ENCODE measurements at places on chromosomes 7 and 10.

DNA sequence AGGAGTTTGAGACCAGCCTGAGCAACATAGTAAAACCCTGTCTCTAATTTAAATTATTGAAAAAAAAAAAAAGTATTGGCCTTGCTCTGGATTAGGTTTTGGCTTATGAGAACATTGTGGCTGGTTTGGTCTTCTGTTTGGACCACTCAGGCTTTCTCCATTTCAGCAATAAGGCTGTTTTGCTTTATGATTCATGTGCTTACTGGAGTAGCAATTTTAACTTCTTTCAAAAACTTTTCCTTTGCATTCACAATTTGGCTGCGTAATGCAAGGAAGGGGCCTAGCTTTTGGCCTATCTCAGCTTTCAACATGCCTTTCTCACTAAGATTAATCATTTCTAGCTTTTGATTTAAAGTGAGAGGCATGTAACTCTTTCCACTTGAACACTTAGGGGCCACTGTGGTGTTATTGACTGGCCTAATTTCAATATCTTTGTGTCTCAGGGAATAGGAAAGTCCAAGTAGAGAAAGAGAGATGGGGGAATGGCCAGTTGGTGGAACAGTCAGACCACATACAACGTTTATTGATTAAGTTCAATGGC is 38.0 kb upstream of the SRPK2 start:
- DNase-seq = no peak

- DNase-seq = no peak
Measured at GRCh38 chr10:114523876-114524275, 119.6 kb upstream of the AFAP1L2 start.

DNA sequence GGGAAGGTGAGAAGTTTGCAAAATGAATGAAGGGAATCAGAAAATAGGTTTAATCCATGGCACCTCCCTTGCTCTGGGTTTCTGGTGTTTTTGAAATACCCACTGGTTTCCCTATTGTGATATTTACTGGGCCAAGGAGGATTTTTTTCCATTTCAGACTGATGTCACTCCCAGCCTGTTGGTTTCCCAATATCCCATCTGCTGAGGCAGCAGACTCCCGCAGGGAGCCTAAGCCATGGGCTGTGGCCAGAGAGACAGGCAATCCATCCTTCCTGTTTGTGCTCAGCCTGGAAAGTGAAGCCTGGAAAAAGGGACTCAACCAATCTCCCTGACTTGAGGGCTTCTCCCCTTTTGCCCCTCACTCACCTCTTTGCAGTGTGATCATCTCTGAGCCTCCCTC is 22.8 kb downstream of the FAM107B start:
- no peak for DNase-seq

GRCh38 chr7:75795831-75796285 is 17.7 kb downstream of the CCL24 start:
- no peak for DNase-seq

DNA sequence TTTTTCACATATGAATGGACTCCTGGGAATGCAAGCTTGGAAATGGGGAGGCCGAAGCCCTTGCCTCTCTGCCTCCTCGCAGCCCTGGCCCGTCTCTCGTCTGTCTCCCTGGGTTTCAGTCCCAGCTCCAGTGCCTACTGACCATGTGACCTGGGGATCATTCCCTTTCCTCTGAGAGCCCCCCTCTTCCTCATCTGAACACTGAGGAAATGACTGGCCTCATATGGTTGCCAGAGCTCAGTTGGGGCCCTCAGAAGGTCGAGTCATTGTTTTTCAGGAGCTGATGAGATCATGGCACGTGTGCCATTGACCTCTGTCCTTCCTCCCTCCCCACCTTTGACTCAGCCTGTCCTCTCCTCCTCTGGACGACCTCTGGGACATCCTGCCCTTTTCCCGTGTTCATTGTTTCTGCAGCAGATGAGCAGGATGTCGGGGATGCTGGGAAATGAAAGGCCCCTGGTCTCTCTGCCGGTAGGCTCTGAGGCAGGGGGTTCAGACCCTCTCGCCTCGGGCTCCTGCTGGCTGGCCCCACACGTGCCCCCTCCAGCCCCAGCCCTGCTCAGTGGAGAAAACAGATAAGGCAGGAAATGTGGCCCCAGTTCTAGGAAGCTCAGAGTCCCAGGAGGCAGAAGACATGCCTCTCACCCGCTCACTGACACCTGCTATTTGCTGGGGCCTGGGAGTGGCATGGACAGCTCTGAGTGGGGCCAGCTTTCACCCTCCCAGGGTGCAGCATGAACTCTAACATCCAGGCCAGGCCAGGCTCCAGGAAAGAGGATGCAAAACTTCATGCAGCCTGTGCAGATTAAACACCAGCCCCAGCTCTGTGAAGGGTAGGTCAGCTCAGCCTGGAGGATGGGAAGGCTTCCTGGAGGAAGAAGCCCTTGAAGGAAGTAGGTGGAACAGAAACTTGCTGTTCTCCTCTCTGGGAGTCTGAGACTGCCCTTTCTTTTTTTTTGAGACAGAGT is 8.3 kb upstream of the PPP1R35 start:
- no peak for DNase-seq

- DNase-seq = no peak
Measured at GRCh38 chr10:70673929-70674559, 1.7 kb downstream of the ADAMTS14 start.

DNA sequence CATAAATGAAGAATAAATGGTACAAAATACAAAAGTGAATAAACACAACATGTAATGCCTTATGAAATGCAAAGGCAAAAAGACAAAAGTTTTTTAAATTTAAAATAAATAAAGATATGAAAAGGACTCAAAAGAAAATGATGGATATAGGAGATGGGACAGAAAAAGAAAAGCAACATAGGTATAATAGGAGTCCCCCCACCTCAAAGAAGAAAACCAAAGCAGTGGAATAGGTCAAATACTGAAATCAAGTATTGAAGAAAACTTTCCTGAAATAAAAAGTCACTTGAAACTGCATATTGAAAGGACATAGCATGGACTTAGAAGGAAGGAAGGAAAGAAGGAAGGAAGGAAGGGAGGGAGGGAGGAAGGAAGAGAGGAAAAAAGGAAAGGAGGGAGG is 110.0 kb upstream of the FAM204A start:
- DNase-seq = no peak

GRCh38 chr7:64551375-64552142 is 11.3 kb downstream of the ZNF680 start:
- DNase-seq = peak; percentile 10

- DNase-seq = no peak
Measured at GRCh38 chr7:133702078-133702477, 425.1 kb upstream of the LRGUK start.
